ENCODE measurements at places on chromosomes 3 and 15.

DNA sequence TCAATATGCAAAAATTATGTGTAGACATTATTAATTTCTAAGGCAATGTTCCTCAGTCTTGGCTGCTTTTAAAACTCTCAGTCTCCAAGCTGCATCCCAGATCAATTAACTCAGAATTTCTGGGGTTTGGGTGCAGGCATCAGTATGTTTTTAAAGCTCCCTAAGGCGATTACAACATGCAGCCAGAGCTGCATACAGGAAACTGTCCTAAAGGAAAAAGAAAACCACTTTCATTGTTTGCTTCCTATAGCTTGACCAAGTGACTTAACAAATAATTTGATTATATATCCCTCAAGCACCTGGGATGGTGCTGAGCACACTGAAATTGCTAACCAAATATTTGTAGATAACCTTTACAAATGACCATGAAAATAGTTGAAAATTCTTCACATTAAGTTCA lies 194.7 kb downstream of the DTWD1 start:
- DNase-seq, result peak; percentile 1

DNA sequence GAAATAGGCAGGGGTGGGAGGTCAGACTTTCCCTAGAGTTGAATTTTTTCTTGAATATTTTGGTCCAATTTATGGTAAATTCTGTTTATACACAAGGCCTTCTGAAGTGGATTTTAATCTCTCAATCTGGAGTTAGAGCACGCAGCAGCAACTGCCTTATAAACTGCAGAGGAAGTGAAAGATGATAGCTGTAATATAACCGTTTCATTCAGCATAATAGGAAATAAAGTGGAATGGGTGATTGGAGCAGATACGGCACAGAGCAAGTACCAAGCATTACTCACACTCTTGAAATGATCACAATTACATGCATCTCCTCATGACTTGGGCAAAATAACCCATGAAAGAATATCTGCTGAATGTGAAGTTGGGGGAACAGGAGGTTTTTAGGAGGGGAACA lies 106.8 kb downstream of the ARRDC4 start:
- no peak for DNase-seq

GRCh38 chr15:35123743-35124142 lies 38.6 kb upstream of the NANOGP8 start:
- no peak for DNase-seq

DNA sequence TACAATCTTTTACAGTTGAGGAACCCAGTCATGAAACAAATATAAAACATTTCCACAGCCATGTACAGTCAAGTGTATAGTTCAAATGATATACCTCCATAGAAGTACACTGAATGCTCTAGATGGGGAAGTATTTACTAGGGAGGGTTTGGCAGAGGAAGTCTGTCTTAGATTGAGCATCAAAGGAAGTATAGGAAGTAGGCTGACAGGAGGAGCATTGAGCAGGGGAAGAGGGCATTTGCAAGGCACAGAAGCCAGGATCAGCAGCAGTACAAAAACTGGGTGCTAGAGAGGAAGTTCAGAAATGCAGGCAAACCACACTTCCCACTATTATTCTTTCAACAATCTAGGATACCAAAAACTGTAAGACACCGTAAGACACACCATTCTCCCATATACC lies 122.6 kb downstream of the ANO10 start:
- no peak for DNase-seq

DNA sequence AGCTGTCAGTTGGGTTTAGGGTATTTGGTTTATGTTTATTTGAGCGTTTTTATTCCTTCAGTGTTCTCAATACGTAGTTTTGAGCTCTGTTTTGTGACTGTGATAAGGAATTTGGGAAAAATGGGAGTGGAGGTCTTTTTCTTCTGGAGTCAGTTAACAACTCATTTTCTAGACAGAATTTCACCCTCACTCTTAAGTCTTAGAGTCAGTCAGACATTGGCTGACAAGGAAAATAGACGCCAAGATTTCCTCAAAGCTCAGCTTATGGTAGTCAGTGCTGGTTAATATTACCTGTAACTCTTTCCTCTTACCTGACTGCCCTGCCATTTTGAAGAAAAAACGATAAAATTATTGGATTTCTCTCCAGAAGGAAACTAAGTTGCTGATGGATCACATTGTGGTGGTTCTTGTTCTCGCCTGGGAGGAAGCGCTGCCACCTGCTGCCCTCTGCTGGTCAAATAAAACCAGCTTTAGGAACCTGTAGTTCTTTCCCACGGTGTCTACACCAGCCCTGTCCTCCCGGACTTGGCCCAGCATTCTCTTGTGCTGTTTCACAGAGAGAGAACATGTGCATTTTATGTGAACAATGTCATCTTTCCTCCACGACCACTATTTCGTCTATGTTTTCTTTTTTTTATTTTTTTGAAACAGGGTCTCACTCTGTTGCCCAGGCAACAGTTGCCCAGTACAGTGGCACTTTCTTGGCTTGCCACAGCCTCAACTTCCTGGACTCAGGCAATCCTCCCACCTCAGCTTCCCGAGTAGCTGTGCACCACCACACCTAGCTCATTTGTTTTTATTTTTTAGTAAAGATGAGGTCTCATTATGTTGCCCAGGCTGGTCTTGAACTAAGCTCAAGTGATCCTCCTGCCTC lies 41.4 kb upstream of the UMPS start:
- peak; percentile 85 for DNase-seq

- no peak for DNase-seq
Measured at GRCh38 chr15:73383310-73384189, 14.8 kb upstream of the HCN4 start.

DNA sequence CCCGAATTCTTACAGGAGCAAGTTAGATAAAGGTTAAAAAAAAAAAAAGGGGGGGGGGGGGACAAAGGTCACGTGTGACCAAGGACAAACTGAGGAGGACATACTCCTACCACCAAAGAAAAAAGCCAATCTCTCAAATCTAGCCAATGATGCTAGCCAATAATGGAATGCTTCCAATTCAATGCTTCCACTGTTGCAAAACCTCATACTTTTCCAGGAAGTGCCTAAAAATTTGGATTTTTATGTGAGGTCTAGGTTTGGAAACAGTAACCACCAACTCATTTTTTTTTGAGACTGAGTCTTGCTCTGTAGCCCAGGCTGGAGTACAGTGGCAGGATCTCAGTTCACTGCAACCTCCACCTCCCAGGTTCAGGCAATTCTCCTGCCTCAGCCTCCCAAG lies 11.4 kb downstream of the MSL2 start:
- DNase-seq, result no peak

DNA sequence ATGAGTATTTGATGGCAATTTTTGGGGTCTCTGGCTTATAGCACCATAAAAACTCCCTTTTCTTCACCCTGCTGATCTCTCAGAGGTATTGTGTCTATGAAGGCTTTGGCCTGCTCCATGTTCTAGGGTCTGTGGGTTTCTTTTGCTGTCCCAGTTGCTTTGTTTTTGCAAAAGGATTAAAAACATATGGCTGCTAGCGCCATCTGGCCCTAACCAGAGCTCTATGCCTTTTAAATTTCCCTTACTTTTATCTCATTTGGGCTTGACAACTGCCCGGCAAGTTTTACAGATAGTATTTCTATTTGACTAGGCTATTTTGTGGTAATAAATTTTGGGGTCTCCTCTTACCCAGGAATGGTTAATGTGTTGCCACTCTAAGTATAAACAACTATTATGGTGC lies 6.4 kb upstream of the GHRL start:
- no peak for DNase-seq

- DNase-seq, result no peak
Measured at GRCh38 chr15:99125061-99125891, 20.4 kb downstream of the SYNM start.

GRCh38 chr3:113952921-113953320 lies 5.1 kb downstream of the ZDHHC23 start:
- no peak for DNase-seq

DNA sequence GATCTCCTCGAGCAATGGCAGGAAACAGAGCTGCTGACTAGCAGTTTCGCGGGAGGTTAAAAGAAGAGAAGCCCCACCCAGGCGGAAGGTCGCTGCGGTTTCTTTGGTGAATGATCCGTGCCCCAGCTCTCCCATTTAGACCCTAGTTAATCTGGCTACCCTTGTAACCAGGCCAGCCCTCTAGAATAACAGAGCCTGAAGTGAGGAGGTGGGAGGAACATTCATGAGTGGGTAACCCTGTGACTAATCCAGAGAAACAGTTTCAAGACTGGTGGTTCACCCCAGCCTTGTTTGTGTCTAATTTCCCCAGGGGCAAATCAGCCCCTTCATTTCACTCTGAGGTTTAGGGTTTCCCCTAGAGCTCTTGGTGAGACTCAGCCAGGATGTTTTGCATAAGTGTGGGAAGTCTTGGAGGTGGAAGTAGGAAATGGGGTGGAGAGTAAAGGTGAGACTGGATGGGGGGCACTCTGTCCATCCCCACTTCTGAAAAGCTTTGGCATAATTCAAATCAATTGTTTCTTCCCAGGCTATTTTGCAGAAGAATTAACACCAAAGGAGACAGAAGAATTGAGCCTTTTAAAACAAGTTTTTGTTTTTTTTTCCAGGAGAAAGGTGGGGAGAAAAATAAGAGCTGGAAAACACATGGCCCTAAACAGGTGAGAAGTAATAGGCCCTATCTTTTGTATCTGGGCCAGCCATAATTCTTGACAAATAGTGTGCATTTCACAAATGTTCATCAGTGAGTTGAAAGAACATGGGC lies 303.1 kb downstream of the RPLP1 start:
- DNase-seq, result no peak

DNA sequence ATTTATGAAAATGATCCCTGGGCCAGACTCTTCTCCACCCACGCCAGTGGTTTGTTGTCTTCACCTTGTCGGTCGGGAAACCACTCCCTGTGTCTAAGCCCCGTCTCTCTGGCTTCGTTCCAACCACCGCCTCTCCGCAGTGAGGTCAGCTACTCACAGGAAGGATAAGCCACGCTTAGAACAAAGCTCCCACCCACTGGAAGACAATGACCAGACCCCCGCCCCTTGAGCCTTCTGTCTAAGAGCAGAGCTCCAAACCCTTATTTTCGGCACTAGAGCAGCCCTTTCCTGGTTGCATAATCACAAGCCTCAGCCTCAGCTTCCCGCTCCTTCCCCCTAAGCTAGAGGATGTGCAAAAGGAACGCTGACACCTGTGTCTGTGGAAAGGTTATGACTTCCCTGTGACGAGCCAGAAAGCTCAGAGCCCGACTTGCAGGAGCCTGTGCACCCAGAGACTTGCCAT lies 114.9 kb upstream of the MEF2A start:
- no peak for DNase-seq

DNA sequence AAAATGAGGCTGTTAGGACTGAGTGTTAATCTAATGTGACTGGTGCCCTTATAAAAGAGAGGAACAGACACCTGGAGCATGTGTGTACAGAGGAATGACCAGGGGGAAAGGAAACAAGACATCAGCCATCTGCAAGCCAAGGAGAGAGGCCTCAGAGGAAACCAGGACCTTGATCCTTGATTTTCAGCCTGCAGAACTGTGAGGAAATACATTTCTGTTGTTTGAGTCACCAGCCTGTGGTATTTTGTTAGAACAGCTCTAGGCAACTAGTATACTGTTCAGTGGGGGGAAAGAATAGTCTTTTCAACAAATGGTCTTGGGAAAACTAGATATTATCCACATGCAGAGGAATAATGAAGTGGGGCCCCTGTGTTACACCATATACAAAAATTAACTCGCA lies 80.6 kb downstream of the CCR1 start:
- DNase-seq, result no peak

DNA sequence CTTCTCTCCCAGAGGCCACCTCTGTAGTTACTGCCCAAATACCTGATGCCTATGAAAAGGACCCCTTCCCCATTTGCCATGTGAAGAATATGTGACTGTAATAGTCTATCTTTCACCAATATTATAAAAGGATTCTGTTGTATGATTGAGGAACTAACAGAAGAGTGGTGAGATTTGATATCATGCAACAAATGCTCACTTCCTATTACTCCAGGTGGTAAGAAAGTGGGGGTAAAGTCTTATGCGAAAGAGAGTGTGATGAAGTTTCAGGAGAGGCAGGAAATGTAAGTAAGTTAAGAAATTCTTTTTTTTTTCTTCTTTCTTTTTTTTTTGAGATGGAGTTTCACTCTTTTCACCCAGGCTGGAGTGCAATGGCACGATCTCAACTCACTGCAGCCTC lies 24.4 kb upstream of the RAP2B start:
- DNase-seq, result no peak

- no peak for DNase-seq
Measured at GRCh38 chr3:79973917-79974595, 206.3 kb upstream of the ROBO1 start.

GRCh38 chr3:152891678-152892077 lies 56.7 kb downstream of the P2RY1 start:
- no peak for DNase-seq

- DNase-seq, result no peak
Measured at GRCh38 chr15:64857421-64857820, 15.7 kb downstream of the PLEKHO2 start.

DNA sequence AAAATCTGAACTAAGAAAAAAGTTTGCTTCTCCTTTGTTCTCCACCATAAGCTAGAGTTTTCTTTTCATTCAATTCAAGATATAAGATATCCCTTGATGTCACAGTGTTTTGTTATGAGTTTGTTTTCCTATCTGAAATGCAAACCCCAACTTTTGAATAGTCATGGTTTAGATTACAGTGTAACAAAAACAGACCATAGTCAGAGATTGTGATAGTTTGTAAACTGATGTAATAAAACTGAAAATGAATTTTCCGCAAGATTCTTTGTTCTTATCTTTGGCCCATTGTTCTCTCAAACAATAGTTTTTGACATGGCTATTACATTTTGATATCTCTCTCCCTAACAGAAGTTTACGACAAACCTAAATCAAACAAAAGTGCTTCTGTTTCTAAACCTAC lies 121.7 kb upstream of the GADL1 start:
- DNase-seq, result no peak

DNA sequence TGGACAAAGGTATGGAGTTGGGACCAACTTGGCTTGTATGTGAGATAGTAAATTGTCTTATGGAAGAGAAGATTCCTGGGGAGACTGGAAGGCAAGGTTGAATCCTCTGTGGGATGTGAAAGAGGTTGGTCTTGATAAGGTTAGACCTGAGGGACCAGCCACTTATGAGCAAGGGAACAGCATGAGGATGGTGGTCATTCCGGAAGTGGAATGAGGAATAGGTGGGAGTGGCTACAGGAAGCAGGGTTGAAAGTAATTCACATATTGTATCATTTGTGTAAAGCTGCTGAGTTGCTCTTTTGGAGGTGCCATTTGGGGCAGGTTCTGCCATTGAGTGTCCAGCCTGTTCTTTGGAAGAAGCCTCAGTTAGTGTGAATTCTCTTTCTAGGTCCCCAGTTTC lies 13.2 kb downstream of the USP13 start:
- DNase-seq, result no peak

DNA sequence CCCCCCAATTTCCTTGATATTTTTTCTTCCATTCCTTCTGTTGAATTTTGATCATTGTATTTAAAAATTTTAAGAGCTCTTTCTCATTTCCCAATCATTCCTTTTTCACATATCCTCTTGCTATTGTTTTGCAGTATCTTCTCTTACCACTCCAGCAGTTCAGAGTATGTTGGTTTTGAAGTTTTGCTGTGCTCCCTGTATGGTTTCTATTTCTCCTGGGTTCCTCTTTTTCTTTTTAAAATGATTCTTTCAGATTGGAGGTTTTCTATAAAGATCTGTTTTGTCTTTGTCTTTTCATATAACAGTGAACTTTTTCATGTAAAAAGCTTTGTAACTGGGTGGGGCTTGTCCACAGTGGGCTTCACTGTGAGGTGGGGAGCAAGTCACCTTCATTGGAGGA lies 12.8 kb downstream of the USP3 start:
- no peak for DNase-seq

Measured in NCI-H2081 (cell line).